ENCODE measurements at places on chromosomes 3 and 15. TPM values are rescaled to one million over a fixed set of nuclear protein-coding genes. Genes with fewer than 3 reads are reported as not detected.
A peak's percentile ranks its signal among the peaks of the same experiment; 100 is the strongest.

DNA sequence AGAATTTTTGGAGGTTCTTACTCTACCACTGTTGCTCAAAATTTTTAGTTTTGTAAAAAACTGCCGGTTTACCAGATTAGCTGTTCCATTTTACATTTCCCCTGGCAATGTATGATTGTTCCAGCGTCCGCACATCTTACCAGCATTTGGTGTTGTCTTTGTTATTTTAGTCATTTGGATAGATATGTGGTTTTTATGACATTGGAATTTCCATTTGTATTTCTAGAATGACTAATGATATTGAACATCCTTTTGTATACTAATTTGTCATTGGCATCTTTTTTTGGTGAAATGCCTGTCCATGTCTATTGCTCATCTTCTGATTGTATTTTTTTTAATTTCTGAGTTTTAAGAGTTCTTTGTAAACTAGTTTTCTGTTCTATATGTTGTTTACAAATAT, 28.5 kb downstream of the LRRC28 start:
- peaks cover 12% of the 10 kb centered on the region for H3K36me3 ChIP-seq
- no peaks in the 10 kb centered on the region for H3K27me3 ChIP-seq
- H3K27ac ChIP-seq: no peak overlapping the region
- H3K4me3 ChIP-seq: no peak overlapping the region
- DNase-seq: no peak

- no peaks in the 10 kb centered on the region for H3K4me1 ChIP-seq
- H3K36me3 ChIP-seq: no peaks in the 10 kb centered on the region
- H3K27ac ChIP-seq: no peak overlapping the region
- no peak overlapping the region for H3K4me3 ChIP-seq
- H3K27me3 ChIP-seq: no peaks in the 10 kb centered on the region
Measured at GRCh38 chr3:111385971-111386495, 156.0 kb upstream of the CD96 start.

DNA sequence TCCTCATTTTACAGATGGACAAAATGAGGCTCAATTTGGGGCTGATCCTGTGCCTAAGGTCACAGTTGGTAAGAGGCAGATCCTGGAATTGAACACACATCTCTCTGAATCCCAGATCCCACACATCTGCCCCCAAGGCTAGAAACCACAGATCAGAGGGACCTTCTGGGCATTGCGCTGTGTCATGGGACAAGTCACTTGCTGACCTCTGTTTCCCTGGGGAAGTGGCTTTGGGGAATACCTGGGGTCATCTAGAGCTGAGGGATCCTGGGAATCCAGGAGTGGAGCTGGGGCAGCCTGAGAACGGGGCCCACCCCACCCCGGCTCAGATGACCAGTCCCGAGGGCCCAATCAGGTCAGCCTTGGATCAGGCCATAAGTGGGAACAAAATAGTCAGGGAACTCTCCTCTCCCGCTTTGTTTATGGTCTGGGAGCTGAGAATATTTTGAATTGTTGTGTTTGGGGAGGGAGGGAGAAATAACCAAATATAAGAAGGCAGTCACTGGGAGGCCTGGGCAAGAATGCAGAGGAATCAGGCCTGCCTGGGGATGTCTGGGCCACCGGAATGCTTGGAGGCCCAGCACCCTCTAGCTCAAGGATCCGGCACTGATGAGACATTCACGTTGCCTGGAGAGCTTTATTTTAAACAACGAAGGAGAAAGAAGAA, 8.8 kb upstream of the SLC6A6 start:
- DNase-seq: no peak
- no peaks in the 10 kb centered on the region for H3K4me1 ChIP-seq
- peak overlapping the region; percentile 55 for H3K27ac ChIP-seq
- no peaks in the 10 kb centered on the region for H3K36me3 ChIP-seq

DNA sequence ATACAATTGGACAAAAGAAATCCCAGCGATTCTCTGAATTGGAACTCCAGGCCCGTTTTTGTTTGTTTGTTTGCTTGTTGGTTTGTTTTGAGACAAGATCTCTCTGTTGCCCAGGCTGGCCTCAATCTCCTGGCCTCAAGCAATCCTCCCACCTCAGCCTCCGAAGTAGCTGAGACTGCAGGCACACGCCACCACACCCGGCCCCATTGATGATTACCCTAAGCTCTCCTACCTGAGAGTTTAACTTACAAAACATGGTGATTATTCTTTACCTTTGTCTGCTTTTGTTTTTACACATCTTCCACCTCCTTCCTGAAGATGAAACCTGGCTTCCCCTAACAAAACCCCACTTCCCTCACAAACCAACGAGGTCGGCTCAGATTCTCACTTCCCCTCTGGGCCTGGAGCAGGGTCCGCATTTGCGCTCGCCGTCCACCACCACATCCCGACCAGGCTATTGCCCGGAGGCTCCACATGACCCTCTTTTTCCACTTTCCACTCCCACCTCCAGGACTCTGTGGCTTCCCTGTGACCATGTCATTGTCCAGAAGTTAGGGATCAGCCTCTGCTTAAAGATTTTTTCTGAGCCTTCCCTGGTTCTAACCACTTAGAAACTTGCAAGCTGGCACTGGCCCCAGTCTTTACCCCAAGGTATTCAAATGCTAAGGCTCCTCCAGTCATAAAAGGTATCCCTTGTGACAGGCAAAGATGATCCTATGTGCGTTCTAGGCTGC, 14.8 kb downstream of the KLHL6 start:
- H3K36me3 ChIP-seq: no peaks in the 10 kb centered on the region
- H3K27ac ChIP-seq: no peak overlapping the region
- DNase-seq: no peak
- H3K4me1 ChIP-seq: no peaks in the 10 kb centered on the region
- no peak overlapping the region for H3K4me3 ChIP-seq

GRCh38 chr15:44711743-44712345, 527 bp downstream of the B2M start:
- H3K27me3 ChIP-seq: peaks cover 7% of the 10 kb centered on the region
- peaks cover 4% of the 10 kb centered on the region for H3K4me1 ChIP-seq
- DNase-seq: no peak
- peak overlapping the region; percentile 99 for H3K27ac ChIP-seq
- H3K4me3 ChIP-seq: peak overlapping the region; percentile 91

DNA sequence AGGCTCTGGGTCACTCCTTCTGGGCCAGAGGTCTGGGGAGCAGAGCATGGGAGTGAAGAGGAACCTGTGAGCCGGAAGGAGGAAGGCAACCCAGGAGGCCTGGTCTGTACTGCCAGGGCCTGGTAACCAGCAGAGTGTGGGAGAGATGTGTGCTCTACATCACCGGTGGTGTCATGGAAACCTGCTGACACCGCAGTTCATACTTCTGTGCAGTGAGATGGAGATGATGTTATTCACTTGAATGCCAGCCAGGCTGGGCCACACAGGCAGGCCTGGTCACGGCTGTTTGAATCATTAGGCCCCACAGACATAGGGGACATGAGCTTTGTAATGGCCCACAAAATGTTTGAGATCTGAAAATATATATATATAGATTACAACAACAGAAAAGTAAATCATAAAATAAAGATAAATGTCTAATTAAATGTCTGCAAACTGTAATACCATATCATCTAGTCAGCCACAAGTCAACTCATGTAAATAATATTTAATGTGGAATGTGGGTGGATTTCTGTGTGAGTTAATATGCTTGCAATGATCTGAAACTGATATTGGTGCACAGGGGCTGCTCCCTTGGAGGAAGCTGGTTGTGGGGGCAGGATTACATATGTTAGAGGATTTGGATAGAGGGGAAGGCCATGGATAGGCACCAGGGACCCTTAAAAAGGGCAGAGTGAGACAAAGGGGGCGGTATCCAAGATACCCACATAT, 108.5 kb upstream of the PFN2 start:
- no peak overlapping the region for H3K4me3 ChIP-seq
- H3K27me3 ChIP-seq: peaks cover 3% of the 10 kb centered on the region
- no peaks in the 10 kb centered on the region for H3K36me3 ChIP-seq

GRCh38 chr15:92043283-92043682, 189.8 kb downstream of the SLCO3A1 start:
- H3K36me3 ChIP-seq: no peaks in the 10 kb centered on the region
- H3K4me1 ChIP-seq: no peaks in the 10 kb centered on the region
- H3K27ac ChIP-seq: no peak overlapping the region
- peaks cover 10% of the 10 kb centered on the region for H3K27me3 ChIP-seq

GRCh38 chr3:149388001-149388440, 10.6 kb upstream of the TM4SF1 start:
- H3K27ac ChIP-seq: peak overlapping the region; percentile 80
- no peaks in the 10 kb centered on the region for H3K27me3 ChIP-seq
- H3K4me3 ChIP-seq: no peak overlapping the region
- no peak for DNase-seq
- peaks cover 27% of the 10 kb centered on the region for H3K4me1 ChIP-seq
- peaks cover 5% of the 10 kb centered on the region for H3K36me3 ChIP-seq

The AMOTL2 gene
- 93.2 TPM for total RNA-seq

The NANOGP8 gene
- total RNA-seq: 0.36 TPM

The LAMB2 gene
- total RNA-seq: 278 TPM

The PRR23A gene
- total RNA-seq: not detected

The ZNF662 gene
- total RNA-seq: 0.40 TPM
